Muscle of leg (tissue), 16 donors: ENCODE measurements at places on chromosomes 4 and X. TPM values are rescaled to one million over a fixed set of nuclear protein-coding genes. Genes with fewer than 3 reads are reported as not detected.

DNA sequence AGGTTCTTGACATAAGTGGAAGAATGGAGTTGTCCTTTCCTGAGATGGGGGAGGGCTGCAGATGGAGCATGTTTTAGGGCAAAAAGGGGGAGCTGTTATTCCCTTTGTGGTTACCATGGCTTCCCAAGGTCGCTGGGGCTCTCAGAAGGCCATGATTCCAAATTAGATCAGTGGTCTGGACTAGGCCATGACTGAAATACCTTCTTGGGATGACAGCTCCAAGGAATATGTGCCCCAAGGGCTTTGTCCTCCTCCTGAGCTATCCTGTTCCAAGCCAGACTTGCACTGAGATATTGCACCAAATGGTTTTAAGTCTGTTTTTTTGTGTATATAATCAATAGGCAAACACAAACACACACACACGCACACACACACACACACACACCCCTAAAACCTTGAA, 3.0 kb upstream of the RBPJ start:
- DNase-seq, result no peak

DNA sequence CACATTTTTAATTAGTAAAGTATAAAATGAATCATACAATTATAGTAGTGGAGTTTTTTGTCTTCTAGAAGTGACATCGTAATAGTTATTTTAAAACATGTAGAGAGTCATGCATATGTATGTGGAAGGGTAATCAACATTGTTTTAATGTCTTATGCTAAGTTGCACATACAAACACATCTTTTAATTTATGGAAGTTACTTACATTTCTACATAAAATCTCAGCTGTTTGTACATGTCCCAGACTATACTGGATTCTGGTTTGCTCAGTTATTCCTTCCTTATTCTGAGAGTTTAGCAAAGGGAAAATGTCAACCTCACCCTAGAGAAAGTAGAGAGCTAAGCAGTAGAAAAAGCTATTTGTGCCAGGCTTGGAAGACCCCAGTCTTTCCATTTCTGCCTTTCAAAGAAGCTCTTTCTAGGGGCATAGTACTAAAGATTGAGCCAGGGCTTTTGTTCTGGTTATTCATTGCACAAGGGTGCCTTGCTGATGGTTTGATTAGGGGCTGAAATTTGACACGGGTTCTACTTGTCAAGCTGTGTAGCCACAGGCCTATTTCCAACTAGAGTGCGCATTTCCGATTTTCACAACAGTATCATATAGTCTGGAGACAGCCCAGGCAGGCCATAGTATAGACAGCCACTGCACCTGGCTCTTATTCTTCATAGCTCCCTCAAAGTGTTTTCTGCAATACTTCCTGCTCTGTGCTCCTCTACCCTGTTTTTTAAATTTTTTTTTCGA, 106.3 kb downstream of the RPA4 start:
- H3K36me3 ChIP-seq, result no peaks in the 10 kb centered on the region
- no peak for DNase-seq
- H3K4me3 ChIP-seq, result no peak overlapping the region
- no peaks in the 10 kb centered on the region for H3K27me3 ChIP-seq

DNA sequence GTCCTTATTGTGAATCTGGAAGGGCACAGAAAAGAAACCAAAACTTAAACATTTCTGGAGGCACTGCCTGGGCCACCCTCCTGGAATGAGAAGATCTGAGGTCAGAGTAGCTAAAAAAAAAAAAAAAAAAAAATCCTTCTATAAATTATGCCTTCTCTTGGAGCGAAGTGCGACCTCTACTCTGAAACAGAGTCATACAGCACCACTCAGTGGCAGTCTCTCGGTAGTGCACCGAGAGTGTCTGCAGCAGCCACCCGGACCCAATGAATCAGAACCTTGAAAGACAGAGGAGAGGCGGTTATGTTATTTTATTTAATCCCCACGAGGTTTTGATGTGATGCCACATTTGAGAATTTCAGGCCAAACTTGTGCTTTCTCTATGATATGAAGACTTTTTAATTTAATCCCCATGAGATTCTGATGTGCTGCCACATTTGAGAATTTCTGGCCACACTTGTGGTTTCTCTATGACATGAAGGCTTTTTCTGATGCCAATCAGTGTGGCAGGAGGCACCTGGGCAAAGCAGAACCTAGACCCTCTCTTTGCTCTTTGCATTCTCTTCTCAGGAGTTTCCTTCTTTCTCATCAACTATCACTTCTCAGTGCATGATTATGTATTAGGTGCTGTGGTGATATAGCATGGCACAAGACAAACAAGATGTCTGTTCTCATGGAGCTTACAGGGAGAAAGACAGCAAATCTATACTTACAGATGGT, 5.6 kb upstream of the CT47C1 start:
- H3K27me3 ChIP-seq, result peaks cover 4% of the 10 kb centered on the region
- no peaks in the 10 kb centered on the region for H3K36me3 ChIP-seq
- H3K4me1 ChIP-seq, result peaks cover 10% of the 10 kb centered on the region
- no peak overlapping the region for H3K27ac ChIP-seq
- DNase-seq, result peak; percentile 58
- no peak overlapping the region for H3K4me3 ChIP-seq

DNA sequence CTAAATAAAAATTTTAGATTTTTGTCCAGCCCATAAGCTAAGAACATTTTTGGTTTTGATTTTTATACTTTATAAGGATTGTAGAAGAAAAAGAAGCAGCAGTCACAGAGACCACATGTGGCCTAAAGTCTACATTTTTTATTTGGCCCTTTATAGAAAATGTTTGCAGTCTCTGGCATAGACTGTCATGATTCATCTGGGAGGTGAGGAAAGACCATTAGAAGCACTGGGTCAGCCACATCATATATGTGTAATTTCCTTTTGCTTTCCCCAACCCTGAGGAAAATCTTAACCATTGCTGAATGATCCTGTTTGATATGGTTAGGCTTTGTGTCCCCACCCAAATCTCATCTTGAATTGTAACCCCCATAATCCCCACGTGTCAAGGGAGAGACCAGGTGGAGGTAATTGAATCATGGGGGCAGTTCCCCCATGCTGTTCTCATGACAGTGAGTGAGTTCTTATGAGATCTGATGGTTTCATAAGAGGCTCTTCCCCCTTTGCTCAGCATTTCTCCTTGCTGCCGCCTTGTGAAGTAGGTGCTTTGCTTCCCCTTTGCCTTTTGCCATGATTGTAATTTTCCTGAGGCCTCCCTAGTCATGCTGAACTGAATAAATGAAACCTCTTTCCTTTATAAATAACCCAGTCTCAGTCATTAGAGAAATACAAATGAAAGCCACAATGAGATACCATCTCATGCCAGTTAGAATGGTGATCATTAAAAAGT, 12.1 kb upstream of the COPS4 start:
- no peak overlapping the region for H3K27ac ChIP-seq
- H3K4me3 ChIP-seq, result no peak overlapping the region
- H3K4me1 ChIP-seq, result no peaks in the 10 kb centered on the region
- DNase-seq, result no peak

- no peak for DNase-seq
- no peaks in the 10 kb centered on the region for H3K27me3 ChIP-seq
- H3K27ac ChIP-seq, result no peak overlapping the region
These were observed 62.4 kb downstream of the SYNPO2 start for GRCh38 chr4:118950929-118951570.

DNA sequence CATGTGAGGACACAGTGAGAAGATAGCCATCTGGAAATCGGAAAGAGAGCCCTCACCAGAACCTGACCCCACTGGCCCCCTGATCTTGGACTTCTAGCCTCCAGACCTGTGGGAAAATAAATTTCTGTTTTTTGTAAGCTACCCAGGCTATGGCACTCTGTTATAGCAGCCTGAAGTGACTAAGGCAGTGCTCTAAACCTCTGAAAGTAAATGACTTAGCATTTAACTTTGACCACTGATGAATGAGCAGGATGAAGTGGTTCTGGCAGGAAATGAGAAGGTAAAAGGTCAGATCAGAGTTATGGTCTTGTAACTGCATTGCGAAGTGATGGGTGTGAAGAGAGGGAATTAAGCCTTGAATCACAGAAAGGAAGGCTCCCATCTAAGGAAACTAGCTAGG, 17.0 kb downstream of the GPAT3 start:
- no peaks in the 10 kb centered on the region for H3K27me3 ChIP-seq
- no peaks in the 10 kb centered on the region for H3K4me1 ChIP-seq
- H3K4me3 ChIP-seq, result no peak overlapping the region
- H3K36me3 ChIP-seq, result no peaks in the 10 kb centered on the region

- peaks cover 36% of the 10 kb centered on the region for H3K36me3 ChIP-seq
- H3K27ac ChIP-seq, result peak overlapping the region; percentile 89
- peaks cover 50% of the 10 kb centered on the region for H3K4me1 ChIP-seq
These were observed 112.1 kb downstream of the AFAP1 start for GRCh38 chr4:7827566-7827965.

GRCh38 chrX:133285341-133285740, 67.2 kb upstream of the TFDP3 start:
- no peaks in the 10 kb centered on the region for H3K36me3 ChIP-seq
- no peaks in the 10 kb centered on the region for H3K4me1 ChIP-seq
- H3K27ac ChIP-seq, result no peak overlapping the region
- H3K27me3 ChIP-seq, result peaks cover 7% of the 10 kb centered on the region
- no peak overlapping the region for H3K4me3 ChIP-seq

DNA sequence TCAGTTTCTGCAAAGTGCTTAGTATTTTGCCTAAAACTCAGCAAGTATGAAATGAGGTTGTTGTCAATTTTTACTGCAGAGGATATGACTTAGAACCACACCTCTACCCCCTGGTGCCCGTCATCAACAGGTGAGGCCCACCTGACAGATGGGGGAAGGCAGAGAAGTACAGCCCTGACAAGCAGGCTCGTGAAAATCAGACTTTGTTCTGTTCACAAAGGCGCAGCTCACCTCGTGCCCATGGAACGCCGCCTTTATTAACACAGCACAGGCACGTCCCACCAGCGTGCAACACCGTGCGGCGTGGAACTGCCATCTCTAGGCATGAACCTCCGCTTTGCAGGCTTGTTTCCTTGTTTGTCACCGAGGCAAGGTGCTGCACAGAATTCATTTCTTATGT, 13.3 kb downstream of the CYP4V2 start:
- H3K4me3 ChIP-seq, result peak overlapping the region; percentile 48
- peak overlapping the region; percentile 85 for H3K27ac ChIP-seq
- peaks cover 6% of the 10 kb centered on the region for H3K36me3 ChIP-seq
- no peak for DNase-seq

- H3K4me1 ChIP-seq, result no peaks in the 10 kb centered on the region
- H3K4me3 ChIP-seq, result no peak overlapping the region
These were observed 391.5 kb downstream of the UBE2NL start for GRCh38 chrX:144275367-144275766.

GRCh38 chr4:48178931-48179330, 44.9 kb upstream of the TXK start:
- no peaks in the 10 kb centered on the region for H3K4me1 ChIP-seq
- no peak overlapping the region for H3K27ac ChIP-seq
- no peaks in the 10 kb centered on the region for H3K36me3 ChIP-seq

DNA sequence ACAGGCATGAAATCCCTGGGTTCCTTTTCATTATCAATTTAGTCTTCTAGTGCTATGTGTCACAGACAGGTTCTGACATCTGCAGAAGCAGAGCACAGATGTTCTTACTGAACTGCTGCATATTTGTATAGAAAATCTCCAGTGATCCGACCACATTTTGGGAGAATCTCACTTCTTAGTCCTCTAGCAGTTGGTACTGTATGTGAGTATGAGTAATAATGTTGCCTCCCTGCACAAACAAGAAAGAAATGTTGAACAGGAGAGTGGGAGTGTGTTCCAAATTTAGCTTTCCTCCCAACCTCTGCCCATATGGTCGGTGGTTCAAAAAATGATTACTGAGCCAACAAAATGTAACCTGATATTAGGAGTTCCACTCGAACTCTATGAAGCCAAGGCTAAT, 165.3 kb upstream of the GPC4 start:
- no peak overlapping the region for H3K4me3 ChIP-seq
- H3K27me3 ChIP-seq, result peaks cover 6% of the 10 kb centered on the region
- H3K4me1 ChIP-seq, result no peaks in the 10 kb centered on the region

DNA sequence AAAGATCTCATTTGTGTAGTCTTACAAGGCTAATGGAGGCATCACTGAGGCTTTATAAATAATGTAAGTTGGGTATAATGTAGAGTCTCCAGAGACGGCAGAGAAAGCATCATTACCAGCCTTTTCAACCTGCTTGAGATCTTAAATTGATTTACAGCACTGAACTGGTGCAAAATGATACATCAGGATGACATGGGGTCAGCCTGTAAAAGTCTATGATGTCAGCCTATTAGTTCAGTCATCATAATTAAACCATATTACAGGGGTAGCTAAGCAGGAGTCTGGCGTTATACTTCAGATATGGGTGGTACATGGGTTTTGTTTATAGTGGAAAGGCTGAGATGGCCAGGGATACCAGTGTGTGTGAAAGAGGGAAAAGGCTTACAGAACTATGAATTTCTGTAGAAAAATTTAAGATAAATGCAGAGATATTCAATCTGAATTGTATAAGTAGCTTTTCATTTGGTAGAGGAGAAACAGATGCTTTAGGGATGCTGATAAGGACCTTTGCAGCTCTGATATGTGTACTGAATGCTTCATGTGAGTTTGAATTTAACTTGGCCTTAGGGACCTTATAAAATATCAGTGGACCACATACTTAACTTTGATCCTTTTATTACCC, 2.7 kb downstream of the SMAD1 start:
- peaks cover 2% of the 10 kb centered on the region for H3K4me1 ChIP-seq
- peak overlapping the region; percentile 97 for H3K27ac ChIP-seq
- peak overlapping the region; percentile 71 for H3K4me3 ChIP-seq
- peak; percentile 27 for DNase-seq
- no peaks in the 10 kb centered on the region for H3K36me3 ChIP-seq
- H3K27me3 ChIP-seq, result no peaks in the 10 kb centered on the region

GRCh38 chr4:114654592-114654991, 56.0 kb downstream of the UGT8 start:
- H3K36me3 ChIP-seq, result no peaks in the 10 kb centered on the region
- no peaks in the 10 kb centered on the region for H3K27me3 ChIP-seq
- no peak for DNase-seq
- no peak overlapping the region for H3K4me3 ChIP-seq
- H3K27ac ChIP-seq, result no peak overlapping the region

PPBP gene
- 4.5 TPM for total RNA-seq
